Stimulated activated CD4-positive, alpha-beta T cell treated with anti-CD3 and anti-CD28 coated beads, Interleukin-1b, Interleukin-23, amount 100 ng/mL, for 48 hours (primary cell): ENCODE measurements at places on chromosomes 1 and 21.

DNA sequence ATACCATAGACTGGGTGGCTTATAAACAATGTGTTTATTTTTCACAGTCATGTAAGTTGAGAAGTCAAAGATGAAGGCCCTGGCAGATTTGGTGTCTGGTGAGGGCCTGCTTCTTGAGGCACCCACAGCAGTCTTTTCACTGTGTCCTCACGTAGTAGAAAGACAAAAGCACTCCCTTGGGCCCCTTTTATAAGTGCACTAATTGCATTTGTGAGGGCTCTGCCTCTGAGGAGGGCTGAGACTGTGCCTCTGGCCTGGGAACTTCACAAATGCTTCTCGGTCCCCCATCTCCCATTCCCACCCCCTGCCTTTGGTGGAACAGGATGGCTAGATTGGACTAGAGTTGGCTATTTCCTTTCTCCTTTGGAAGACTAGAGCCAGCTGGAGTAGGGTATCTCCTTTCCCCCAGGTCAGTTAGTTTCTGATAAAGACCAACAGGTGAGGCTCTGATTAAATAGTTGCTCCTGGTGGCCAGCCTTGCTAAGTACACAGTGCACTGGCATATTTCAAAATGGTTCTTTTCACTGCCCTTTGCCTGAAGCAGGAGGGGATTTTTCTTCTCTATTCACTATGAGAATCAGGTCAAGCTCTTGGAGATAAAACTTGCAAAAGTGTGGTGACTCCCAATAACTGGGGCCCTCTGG lies 82.9 kb downstream of the PLPPR4 start:
- no peak for DNase-seq

DNA sequence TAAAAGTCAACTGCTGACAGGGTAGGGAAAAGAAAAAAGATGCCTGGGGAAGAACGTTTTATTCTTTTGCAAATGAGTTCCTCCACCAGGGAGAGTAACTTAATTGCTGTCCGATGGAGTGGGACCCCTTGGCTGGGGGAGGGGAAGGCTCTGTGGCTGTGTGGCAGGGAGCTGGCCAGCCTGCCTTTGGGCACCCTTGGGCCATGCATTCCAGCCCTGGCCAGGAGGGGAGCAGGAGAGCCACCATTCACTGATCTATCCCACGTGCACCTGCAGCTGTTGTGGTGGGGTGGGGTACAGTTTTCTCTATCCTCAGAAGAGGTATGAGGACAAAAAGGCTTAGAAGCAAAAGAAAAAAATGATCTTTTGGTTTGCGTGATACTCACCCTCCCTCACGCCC lies 116.9 kb downstream of the KCNK1 start:
- DNase-seq, result no peak

GRCh38 chr1:235952950-235953615 lies 86.4 kb upstream of the LYST start:
- peak; percentile 51 for DNase-seq

DNA sequence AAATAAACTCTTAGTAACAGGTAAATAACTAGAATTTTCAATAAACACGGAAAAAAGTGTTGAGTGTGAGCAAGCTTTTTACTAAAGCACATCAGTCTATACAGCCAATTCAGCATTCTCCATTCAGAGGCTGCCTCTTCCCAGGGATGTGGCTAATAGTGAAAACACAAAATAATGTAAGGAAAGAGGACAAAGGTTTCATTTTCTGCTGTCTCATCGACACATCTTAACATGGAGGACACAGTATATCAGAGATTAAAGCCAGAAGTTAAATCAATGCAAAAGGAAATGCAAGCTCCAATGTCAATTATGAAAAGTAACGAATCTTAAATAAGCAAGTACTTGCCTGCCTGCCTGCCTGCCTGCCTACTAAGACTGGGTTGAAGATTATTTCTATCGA lies 43.2 kb downstream of the LUZP1 start:
- DNase-seq, result no peak

DNA sequence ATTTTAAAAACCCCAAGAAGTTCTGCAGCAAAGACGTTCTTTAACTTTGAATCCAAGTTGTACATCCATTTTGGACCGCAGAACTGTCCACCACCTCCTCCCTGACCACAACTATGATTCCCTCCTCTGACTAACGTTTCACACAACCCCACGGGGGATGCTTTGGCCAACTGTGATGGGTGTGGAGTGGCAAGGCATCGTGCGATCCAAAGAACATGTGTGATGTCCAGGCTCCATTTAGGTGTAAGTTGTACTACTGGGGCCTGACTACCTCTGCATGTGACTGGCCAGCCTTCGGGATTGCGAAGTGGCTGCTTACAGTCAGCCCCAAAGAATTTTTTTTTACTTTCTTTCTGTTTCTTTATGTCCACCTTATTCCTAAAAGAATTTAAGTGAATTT lies 6.7 kb downstream of the KCNJ15 start:
- DNase-seq, result no peak

GRCh38 chr1:64505944-64506655 lies 36.2 kb downstream of the CACHD1 start:
- peak; percentile 5 for DNase-seq

DNA sequence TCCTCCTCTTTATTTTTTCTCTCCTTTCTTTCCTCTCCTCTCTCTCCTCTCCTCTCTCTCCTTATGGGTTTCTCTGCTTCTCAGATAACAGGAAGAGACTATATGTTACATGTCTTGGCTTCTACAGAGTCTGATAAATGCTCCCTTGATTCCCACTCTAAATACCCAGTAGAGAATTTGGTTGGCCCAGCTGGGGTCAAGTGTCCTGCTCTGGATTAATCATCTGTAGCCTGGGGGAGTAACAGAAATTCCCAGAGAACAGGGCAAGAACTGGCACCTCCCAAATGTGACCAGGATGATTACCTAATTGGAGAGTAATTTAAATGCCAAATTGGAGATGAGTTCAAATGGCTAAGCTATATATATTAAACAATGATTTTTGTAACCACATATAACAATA lies 146.1 kb upstream of the LMO4 start:
- DNase-seq, result no peak

DNA sequence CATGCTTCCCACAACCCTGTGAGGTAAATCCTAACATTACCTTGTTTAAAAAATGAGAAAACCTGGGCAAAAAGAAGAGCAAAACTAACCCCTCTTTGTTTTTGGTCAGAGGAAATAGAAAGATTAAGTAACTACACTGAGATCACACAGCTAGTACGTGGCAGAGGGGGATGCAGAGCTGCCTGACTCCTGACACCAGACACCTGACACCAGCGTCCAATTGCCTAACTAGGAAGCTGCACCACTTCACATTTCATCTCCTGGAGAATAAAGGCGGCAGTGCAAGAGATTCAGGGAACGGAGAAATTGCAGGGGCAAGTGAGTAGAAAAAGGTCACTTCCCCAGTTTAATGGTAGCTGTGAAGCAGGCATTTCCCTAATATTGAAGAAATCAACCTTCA lies 229.3 kb upstream of the PTBP2 start:
- DNase-seq, result no peak

- DNase-seq, result no peak
These were observed 217.9 kb upstream of the NRIP1 start for GRCh38 chr21:15282665-15283064.

- DNase-seq, result peak; percentile 61
These were observed 2.0 kb upstream of the LIN28A start for GRCh38 chr1:26408604-26409003.

- DNase-seq, result no peak
These were observed 136.7 kb upstream of the HOOK1 start for GRCh38 chr1:59678040-59678439.

DNA sequence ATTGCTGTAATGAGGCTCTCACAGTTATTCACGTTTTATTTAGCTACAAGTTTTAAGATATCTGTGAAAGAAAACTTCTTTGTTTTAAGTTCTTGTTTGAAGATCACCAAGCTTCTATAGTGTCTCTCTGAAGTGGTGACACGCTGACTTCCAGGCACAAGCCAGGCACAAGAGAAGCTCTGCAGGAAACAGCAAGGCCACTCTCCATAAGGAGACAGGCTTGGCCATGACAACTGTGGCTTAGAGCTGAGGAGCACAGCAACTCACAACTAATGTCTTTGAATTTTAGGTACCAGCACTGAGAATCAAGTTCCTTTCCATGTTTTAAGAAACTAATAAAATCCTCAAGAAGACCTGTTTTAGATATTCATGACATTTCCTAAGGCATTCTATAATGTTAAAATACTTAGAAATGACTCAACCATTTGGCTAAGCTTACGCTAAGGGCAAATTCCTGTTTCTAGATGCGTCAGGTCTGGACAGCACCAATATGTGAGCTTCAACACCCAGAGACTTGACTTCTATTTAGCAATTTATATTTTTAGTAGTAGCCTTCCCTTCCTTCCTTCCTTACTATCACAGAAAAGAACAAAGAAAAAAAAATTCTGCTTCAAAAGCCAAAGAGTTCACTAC lies 40.2 kb downstream of the APP start:
- no peak for DNase-seq

DNA sequence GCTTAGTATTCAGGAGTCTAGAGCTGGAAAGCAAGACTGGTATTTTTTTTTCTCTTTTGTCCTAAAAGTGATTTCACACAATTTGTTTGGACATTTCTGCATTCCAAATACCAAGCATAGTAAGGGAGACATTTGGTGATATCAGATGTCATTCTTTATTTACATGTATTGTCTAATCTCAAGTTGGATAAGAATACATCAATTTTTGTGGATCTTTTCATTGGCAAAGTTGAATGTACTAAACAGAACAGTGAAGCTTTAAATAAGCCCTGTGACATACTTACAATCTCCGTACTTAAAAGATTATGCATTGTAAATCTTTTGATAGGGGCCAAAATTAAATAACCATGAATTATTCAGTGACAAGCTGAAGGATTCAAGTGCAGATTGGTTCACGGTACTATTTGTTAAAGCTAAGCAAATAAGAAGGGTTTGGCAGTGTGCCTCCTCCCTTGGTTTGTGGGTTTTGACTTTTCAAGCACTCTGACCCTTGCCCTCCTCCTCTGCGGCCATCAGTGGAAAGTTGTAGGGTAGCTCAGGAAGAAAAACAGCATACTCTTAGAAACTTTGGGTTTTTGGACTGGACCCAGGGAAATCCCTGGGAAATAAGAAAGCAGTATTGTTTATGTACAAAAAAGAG lies 663.7 kb downstream of the ADGRL2 start:
- DNase-seq, result no peak

DNA sequence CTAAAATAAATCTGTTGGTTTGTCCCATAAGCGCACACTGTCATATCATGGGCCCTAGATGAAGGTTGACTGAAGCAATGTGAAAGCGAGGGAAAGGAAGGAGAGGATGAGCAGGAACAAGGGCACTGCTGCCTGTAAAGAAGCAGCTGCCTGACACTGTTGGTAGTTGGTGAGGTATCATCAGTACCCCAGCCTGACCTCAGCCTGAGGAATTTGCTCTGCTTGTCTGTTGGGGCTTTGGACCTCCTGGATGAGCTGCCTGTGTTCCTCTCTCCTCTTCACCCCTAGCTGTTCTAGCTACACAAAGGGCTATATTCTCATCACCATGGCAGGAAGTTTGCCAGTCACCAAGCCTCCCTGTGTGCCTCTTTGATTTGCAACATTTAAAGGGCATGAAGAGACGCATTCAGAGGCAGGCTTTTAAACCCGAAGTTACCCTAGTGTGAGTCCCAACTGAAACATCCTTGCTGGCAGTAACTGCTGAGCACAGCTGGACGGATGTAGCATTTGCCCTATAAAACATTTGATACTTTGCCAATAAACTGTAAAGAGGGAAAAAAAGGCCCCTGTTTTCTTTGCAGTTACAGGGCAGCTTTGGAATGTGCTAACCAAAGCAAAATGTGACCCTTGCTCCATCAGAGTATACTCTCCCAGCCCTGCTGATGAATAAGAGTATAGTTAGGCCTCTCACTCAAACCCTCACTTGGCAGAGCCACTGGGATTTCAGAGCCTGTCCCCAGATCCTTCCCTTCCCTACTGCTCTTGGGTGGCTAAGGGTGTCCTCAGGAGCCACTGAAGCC lies 22.2 kb upstream of the SPATA6 start:
- DNase-seq, result no peak

GRCh38 chr1:10753299-10753698 lies 43.1 kb downstream of the CASZ1 start:
- peak; percentile 5 for DNase-seq

GRCh38 chr1:200035397-200035955 lies 8.0 kb downstream of the NR5A2 start:
- DNase-seq, result no peak

DNA sequence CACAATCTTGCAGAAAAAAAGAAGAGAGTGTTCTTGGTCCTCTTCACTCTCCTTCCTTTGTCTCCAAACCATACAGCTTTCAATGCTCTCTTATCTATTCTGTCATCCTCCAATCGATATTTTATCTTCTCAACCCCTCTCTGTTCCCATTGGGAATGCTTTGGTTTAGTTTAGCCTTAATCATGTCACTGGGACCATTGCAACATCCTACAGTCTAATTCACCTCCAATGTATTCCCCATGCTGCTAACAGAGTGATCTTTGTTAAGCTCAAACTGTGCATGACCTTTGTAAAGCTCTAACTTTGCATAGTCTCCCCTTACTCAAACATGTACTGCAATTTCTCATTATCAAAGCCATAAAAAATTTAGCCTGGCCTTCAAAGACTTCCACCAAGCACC lies 2.9 kb downstream of the MPL start:
- no peak for DNase-seq

- no peak for DNase-seq
These were observed 13.4 kb upstream of the NES start for GRCh38 chr1:156690675-156691036.

DNA sequence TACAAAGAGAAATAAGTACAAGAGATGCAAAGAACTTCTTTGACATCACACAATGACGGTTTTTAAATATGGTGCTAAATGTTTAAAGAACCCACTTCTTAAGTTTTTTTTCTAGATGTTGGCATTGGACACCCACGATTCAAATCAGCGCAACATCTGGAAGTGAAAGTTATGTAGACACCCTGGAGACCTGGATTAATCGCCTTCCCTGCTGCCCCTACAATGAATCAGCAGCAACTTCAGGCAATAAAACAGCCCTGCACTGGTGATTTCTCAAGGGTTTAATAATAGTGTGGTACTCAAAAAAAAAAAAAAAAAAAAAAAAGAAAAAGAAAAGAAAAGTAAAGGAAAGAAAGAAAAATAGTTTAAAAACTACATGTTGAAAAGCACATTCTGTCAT lies 248.3 kb downstream of the NUF2 start:
- no peak for DNase-seq

GRCh38 chr1:106880226-106880625 lies 176.2 kb upstream of the PRMT6 start:
- DNase-seq, result no peak

GRCh38 chr1:12636098-12636950 lies 7.6 kb upstream of the AADACL4 start:
- no peak for DNase-seq

- DNase-seq, result no peak
These were observed 32.2 kb upstream of the HNRNPU start for GRCh38 chr1:244896550-244896949.
